ENCODE measurements at places on chromosomes 13 and 19.

DNA sequence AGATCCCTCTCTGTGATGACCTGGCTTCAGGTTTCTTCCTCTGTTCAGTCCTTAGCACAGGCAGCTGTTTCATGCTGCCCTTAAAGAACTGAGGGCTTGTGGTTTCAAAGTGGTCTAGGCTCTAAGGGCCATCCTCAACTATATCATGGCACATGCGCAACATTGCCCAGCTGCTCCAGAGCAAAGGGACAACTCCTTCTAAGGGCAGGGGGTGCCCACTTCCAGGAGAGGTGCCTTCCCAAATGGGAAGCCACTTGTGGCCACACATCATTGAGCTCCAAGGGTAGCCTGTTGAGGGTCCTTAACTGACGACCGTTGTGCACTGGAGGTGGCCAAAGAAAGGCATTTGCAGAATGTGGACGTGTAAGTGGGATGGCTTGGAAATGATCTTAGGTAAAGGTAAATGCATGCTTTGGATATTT is 7.3 kb downstream of the GPR183 start:
- DNase-seq: no peak

GRCh38 chr19:10238172-10238783 is 7.1 kb upstream of the S1PR2 start:
- peak; percentile 89 for DNase-seq

- no peak for DNase-seq
These were observed 14.5 kb upstream of the TSPAN16 start for GRCh38 chr19:11281356-11282049.

DNA sequence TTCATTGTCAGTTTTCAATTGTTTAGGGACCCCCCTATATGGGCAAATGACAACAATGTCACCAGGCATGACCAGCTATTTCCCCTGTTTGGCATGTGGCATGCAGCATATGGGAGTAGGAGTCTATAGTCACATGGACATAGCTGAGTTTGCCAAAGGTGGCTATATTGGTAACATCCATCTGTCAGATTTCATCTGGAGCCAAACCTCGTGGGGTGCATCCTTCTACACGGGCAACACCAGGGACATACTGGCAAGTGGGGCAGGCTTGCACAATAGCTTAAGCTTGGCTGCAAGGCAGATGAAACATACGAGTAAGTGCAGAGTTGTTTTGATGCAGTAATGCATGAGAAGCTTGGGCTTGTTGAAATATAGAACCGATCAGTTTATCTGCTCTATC is 24.5 kb upstream of the ZNF816 start:
- DNase-seq: no peak

- no peak for DNase-seq
These were observed 3.8 kb downstream of the ZAR1L start for GRCh38 chr13:32311188-32311897.

- DNase-seq: no peak
These were observed 10.2 kb downstream of the PPP1R37 start for GRCh38 chr19:45103156-45103507.

DNA sequence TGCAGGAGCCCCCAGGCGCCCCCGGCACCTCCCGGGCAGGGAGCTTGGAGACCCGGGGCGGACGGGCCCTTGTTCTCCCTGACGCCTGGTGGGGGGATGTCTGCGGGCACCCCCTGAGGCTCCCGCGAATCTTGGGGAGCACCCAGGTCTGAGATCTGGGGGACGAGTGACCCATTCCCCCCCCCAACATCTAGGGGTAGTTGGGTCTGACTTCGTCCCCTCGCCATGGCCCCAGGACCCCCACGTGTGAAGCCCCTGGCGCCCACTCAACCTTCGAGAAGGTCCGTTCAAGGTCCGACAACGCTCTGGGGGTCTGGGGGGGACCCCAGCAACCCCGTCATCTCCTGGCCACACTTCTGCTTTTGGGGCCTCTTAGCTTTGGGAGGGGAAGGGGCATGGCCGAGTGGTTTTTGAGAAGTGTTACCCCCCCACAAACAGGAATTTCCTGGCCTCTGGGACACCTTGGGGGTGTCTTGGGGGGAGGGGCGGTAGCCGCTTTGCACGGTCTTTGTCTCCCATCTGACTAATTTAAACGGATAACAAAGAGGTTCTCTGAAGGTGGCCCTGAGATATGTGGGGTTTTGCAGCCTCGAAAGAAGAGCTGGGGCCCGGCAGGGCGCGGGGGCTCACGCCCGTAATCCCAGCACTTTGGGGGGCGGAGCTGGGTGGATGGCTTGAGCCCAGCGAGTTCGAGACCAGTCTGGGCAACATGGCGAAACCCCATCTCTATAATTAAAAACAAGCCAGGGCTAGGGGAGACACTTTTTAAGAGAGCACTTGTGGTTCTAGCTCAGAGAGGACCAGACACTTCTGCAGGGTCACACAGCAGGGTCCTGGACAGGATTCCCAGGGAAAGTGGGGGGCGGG is 608 bp downstream of the CNN2 start:
- DNase-seq: no peak

DNA sequence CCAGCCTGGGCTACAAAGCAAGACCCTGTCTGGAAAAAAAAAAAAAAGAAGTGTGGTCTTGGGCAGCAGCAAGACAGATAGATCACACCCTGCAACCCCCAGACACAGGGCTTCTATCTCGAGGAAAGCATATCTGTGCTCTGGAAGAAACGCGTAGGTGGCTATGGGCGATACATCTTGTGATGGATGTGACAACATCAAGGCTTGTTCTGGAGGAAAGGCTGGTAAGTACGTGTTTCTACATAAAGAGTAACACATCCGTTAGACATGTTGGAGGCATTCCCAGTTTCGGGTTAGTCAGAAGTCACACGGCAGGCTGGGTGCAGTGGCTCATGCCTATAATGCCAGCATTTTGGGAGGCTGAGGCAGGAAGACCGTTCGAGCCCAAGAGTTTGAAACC is 6.6 kb upstream of the DHDH start:
- peak; percentile 87 for DNase-seq

DNA sequence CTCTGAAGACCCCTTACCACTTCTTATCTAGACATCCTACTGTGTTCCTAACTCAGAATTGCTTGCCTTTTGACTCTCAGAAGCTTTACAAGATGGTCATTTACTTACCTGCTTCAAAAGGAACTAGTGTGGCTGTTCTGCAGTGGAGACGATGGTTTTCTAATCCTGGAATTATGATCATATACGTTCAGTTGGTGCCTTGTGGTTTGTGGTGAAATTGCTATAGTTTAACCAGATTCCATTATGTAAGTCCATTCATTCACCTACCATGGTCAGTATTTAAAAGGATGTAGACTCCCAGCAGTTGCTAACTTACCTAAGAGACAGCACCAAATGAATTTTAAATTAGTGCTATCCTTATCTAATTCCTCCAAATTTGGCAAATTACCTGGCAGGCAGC is 210.9 kb downstream of the SHISA2 start:
- no peak for DNase-seq

- DNase-seq: no peak
These were observed 423.5 kb upstream of the ATXN8OS start for GRCh38 chr13:69683921-69684686.

GRCh38 chr13:20171364-20171763 is 10.5 kb upstream of the GJA3 start:
- no peak for DNase-seq

DNA sequence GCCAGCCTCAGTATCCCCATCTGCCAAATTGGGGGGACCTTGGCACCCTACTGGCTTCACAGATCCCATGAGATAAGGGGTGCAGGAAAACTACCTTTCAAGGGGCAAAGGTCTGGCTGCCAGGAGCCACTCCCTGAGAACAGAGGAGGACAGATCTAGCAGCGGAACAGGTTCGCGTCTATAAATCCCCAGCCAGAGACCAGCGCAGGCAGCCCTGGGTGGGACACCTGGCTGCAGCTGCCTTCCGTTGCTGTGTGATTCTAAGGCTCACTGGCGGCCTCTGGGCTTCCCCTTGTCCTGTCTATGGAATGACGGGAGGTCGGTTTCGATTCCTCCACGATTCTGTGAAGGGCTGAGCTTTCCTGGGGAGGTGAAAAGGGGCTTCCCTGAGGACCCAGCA is 7.3 kb downstream of the RELB start:
- no peak for DNase-seq
